Activated CD4-positive, alpha-beta T cell treated with anti-CD3 and anti-CD28 coated beads for 36 hours (primary cell): ENCODE measurements at places on chromosomes 5 and 9. TPM values are rescaled to one million over a fixed set of nuclear protein-coding genes. Genes with fewer than 3 reads are reported as not detected.

The PCDHB12 gene
- not detected for total RNA-seq

The NAIP gene
- total RNA-seq = 0.91 TPM

The TMEM171 gene
- total RNA-seq = not detected

The ZNF462 gene
- total RNA-seq = 0.42 TPM

The OMD gene
- total RNA-seq = not detected

The AIF1L gene
- 1.0 TPM for total RNA-seq

The ZNF367 gene
- 22.0 TPM for total RNA-seq

DNA sequence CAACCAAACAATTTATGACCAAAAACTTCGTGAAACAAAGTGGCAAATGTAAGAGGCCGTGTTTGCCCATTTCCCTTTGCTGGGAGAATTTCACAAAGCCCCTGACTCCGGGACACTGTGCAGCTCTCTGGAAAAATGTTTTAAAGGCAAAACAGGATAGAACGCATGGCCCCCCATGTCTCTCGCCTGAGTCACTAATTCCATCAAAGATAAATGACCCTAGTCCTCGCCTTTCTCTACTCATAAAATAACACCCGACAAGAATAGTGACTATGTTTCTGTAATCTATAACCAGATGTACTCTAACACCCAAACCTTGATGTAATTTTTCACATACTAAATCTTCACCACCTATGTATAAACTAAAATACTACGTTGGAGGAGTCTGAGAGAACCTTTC is 55.7 kb upstream of the SAP30L start:
- H3K4me1 ChIP-seq = peaks cover 3% of the 10 kb centered on the region
- H3K36me3 ChIP-seq = peaks cover 24% of the 10 kb centered on the region

DNA sequence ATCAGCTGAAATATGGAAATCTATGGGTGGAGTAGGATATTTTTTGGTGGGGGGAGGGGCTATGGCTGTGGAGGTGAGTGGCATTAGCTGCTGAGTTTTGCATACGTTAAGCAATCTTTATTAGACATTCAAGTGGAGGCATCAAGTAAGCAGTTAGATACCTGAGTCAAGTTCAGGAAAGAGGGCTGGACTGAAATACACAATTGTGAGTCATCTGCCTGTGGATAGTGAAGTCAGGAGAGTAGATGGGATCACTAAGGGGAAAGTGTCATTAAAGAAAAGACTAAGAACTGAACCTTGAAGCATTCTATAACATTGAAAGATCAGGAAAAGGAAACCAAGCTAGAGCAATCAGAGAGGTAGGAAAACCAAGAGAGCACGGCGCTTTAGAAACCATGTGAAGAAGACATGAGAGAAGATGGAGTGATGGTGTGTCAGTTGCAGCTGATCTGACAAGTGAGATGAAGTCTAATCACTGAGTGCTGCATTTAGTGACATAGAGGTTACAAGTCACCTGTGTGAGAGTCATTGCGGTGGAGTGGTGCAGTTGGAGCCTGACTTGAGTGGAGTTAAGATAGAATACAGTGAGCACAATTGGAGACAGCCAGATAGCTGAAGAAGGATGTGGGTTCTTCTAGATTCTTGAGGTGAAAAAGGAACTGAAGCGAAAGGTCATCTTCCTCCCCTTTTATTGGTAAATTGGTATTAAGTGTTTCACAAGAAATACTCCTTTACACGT is 88.7 kb downstream of the PIP5K1B start:
- H3K27me3 ChIP-seq = peaks cover 5% of the 10 kb centered on the region
- no peak overlapping the region for H3K4me3 ChIP-seq
- H3K36me3 ChIP-seq = no peaks in the 10 kb centered on the region

DNA sequence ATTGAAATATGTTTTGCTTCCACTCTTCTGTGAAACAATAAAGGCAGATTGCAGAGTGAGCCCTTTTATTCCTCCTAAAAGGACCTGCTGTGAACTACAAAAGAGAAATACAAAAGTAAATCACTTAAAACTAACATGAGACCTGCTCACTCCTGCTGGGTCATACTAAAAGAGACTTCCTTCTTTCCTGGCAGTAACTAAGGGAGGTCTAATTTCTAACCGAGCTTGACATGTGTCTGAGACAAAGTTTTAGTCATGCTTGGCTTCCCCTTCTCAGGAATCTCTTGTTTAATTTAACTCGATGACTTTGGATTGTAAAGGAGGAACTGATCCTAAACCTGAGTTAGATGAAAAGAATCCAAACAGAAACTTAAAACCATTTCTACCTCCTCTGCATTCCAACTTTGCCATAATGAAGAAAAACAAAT is 86.4 kb upstream of the CDH6 start:
- H3K27ac ChIP-seq = no peak overlapping the region
- no peak overlapping the region for H3K4me3 ChIP-seq
- H3K4me1 ChIP-seq = no peaks in the 10 kb centered on the region
- H3K36me3 ChIP-seq = no peaks in the 10 kb centered on the region

- H3K27ac ChIP-seq = no peak overlapping the region
- no peaks in the 10 kb centered on the region for H3K36me3 ChIP-seq
- no peaks in the 10 kb centered on the region for H3K4me1 ChIP-seq
Measured at GRCh38 chr5:39501397-39501796, 76.6 kb upstream of the DAB2 start.

DNA sequence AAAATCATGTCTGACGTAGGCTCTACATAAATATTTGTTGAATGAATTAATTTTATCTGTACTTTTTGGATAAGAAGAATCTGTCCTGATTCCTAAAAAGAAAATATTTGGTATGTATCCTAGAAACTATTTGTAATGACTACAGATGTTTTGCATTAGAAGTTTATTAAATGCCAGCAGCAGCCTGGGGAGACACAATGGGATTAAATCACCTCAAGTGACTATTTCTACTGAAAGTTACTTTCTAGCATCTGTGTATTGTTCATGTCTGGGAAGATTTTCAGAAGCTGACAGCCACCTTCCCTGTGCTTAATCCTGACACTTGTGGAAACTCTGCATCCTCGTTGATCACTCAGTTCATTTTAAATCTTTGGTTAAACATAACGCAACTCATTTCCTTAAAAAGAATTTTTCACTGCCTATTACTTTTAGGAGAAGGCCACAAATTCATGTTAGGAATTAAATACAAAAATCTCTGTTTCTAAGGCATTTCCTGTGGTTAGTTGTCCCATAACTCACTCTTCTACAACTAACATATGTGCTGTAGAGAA is 209.3 kb upstream of the PPP1R2B start:
- no peaks in the 10 kb centered on the region for H3K36me3 ChIP-seq
- H3K4me1 ChIP-seq = no peaks in the 10 kb centered on the region
- peaks cover 8% of the 10 kb centered on the region for H3K27me3 ChIP-seq
- no peak overlapping the region for H3K4me3 ChIP-seq

DNA sequence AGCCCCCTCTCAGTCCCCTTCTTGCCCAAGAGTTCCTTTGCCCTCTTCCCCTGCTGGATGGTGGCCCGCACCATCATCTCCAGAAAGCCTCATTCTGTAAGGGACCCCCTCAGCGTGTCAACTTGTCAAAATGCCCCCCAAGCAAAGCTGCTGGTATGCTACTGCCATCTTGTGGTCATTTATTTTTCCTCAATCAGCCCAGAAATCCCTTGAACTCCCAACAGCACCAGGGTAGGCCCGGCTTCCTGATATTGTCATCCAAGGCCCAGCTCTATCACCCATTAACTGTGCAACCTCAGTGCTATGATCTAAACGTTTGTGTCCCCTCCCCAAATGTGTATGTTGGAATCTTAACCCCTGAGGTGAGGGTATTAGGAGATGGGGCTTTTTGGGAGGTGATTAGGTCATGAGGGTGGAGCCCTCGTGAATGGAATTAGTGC is 53.2 kb upstream of the FBXW11 start:
- H3K36me3 ChIP-seq = peaks cover 59% of the 10 kb centered on the region
- no peak overlapping the region for H3K4me3 ChIP-seq
- no peak for DNase-seq
- peaks cover 31% of the 10 kb centered on the region for H3K4me1 ChIP-seq
- no peak overlapping the region for H3K27ac ChIP-seq
- H3K27me3 ChIP-seq = no peaks in the 10 kb centered on the region

- H3K27ac ChIP-seq = no peak within 1 kb of the TSS
- H3K27me3 ChIP-seq = peaks cover 47% of the 10 kb centered on the region
- peak; percentile 58 for DNase-seq
- peak within 1 kb of the TSS; percentile 62 for H3K4me3 ChIP-seq
Measured at GRCh38 chr5:140042643-140043507, at the start of gene NRG2. TSS of gene NRG2 (minus strand) at chr5:140043299.

GRCh38 chr5:174426388-174426787 is 298.0 kb upstream of the MSX2 start:
- no peaks in the 10 kb centered on the region for H3K4me1 ChIP-seq
- peaks cover 5% of the 10 kb centered on the region for H3K27me3 ChIP-seq
- no peak overlapping the region for H3K4me3 ChIP-seq
- DNase-seq = no peak

DNA sequence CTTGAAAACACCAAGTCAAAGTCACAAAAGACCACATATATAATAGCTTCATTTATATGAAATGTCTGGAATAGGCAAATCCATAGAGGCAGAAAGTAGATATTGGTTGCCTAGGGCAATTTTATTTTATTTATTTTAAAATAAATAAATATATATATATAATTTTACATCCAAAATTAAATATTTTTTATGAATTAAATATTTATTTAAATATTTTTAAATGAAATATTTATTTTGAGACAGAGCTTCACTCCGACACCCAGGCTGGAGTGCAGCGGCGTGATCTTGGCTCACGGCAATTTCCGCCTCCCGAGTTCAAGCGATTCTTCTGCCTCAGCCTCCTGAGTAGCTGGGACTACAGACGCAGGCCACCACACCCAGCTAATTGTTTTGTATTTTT is 58.9 kb upstream of the ATG10 start:
- no peak for DNase-seq
- H3K36me3 ChIP-seq = no peaks in the 10 kb centered on the region
- no peak overlapping the region for H3K4me3 ChIP-seq

DNA sequence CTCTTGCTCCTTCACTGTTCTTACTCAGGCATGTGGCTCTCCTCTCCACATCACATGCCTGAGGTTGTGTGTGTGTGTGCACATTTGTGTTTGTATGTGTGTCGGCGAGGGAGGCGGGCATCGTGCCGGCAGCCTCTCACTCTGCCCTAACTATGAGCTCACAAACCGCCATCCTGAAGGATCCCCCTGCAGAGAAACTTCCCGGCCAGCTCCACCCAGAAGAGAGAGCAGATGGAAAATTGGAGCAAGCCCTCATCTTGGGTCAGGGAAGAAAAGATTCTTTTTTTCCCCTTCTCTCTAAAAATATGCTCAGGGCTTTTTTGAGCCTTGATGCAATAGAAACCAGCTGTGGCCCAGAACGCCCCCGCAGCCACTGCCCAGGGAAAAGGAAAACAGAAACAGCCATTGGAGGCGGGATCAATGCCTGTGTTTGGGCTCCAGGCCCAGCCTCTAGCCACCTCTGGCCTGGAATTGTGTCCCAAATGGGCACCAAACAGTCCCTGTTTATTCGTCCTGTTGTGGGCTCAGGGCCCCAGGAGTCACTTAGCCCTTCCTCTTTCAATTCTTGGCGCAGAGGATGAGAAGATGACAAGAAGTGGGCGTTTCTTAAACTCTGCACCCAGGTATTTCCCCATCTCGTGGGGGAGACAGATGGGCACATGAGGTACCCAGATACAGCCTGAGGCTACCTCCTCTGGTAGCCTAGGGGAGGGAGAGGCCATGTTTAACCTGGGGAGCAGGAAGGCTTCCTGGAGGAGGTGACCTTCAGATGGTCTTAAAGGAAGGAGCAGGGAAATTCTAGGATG is 151.5 kb downstream of the RGS3 start:
- no peaks in the 10 kb centered on the region for H3K27me3 ChIP-seq
- peaks cover 52% of the 10 kb centered on the region for H3K4me1 ChIP-seq
- DNase-seq = peak; percentile 66
- peak overlapping the region; percentile 86 for H3K27ac ChIP-seq
- H3K36me3 ChIP-seq = no peaks in the 10 kb centered on the region
- peak overlapping the region; percentile 31 for H3K4me3 ChIP-seq

DNA sequence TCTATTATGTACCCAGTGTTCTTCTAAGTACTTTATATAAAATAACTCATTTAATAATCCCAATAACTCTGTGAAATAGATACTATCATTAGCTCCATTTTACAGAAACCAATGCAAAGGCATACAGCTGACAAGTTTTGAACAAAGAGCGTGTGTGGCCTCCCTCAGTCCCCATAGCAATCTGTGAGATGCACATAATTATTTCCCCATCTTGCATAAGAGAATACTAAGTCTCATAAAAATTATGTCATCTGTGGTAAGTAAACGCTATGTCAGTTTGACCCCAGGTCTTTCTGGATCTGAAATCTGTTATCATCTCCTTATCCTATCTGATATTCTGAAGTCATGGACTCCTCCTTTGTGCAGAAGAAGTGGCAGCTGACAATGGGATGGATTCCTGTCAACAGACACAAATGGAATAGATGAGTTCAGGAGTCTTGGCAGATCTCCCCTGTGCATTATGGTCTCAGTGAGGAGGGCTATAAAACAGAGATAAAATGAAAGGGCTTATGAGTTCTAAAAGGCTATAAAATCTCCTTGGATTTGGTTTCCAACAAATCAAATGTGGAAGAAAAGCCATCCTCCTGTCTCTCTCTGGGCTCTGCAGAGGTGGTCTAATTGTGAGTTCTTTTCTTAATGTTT is 162.5 kb upstream of the TLE4 start:
- H3K4me1 ChIP-seq = no peaks in the 10 kb centered on the region
- no peak overlapping the region for H3K27ac ChIP-seq
- H3K27me3 ChIP-seq = no peaks in the 10 kb centered on the region
- no peak overlapping the region for H3K4me3 ChIP-seq
- no peaks in the 10 kb centered on the region for H3K36me3 ChIP-seq

DNA sequence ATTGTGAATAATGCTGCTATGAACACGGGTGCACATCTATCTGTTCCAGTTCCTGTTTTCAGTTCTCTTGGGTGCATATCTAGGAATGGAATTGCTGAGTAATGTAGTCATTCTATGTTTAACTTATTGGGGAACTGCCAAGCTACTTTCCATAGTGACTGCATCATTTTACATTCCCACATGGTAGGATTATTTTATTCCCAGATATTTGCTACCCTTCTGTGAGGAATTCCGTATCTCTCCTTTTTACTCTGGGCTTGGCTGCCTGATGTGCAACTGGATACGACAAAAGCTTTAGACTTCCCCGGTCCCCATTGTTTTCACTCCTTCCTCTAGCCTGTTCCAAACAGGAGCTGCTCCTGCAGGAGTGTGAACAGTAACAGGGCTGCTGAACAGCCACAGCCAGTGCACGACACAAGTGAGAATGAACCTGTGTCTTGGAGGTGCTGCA is 7.2 kb downstream of the TAS2R1 start:
- no peaks in the 10 kb centered on the region for H3K36me3 ChIP-seq
- H3K4me3 ChIP-seq = no peak overlapping the region
- no peaks in the 10 kb centered on the region for H3K27me3 ChIP-seq
- DNase-seq = no peak
- no peaks in the 10 kb centered on the region for H3K4me1 ChIP-seq

DNA sequence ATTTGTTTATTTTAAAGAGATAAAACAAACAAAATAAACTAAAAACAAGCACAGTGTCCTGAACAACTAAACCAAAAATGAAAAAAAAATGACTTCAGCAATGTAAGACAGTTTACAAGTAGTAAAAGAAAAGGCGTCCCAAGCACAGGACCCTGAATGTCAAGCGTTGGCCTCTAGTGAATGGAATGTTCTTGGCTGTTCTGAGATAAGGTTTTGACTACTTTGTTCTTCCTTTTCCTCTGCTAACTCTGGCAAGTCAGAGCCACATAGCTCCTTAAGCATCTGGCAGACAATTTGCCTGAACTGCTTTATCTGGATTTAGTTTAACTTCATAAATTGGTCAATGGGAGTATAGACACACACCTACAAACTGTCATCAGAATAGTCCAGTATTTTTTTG is 655.2 kb downstream of the ANXA1 start:
- no peak for DNase-seq
- no peaks in the 10 kb centered on the region for H3K4me1 ChIP-seq
- H3K36me3 ChIP-seq = no peaks in the 10 kb centered on the region
- H3K27me3 ChIP-seq = no peaks in the 10 kb centered on the region
